Renal cortex interstitium (tissue), 15 donors: ENCODE measurements at places on chromosomes 7 and 10.

- DNase-seq, result no peak
Observed at GRCh38 chr10:78596556-78596955, 472.2 kb upstream of the ZMIZ1 start.

DNA sequence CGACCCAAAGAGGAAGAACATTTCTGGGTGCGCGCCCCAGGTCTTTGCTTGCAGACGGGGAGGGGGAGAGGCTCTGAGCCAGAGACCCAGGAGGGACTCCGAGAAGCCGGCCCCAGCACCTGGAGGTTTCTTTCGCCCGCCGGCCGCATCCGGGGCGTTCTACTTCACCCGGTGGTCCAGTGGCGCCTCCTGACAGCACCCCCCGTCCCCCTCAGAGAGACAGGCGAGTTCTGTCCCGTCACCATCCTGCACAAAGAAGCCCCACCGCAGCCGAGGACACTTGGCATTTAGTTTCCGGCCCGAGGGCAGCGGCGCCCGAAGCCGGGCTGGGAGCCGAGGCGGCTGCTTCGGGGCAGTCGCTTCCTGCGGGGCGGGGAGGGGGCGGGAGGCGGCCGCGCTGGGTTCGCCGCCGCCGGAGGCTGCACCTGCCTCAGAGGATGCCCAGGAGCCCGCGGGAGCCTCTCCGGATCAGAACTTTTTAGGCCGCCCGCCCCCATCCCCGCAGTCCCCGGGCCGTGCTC, at the start of gene TMEM178B:
Gene TMEM178B (plus strand): TSS at position 424 of the 521 bp plus-strand sequence.
- DNase-seq, result no peak

DNA sequence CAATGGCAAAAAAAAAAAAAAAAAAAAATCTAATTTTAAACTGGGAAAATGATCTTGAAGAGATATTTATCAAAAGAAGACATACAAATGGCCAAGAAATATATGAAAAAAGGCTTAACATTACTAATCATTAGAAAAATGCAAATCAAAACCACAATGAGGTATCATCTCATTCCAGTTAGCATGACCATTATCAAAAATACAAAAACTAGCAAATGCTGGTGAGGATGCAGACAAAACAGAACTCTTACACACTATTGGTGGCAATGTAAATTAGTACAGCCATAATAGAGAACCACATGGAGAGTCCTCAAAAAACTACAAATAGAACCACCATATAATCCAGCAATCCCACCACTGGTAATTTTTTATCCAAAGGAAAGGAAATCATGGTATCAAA, 489.6 kb downstream of the TNS3 start:
- DNase-seq, result no peak

DNA sequence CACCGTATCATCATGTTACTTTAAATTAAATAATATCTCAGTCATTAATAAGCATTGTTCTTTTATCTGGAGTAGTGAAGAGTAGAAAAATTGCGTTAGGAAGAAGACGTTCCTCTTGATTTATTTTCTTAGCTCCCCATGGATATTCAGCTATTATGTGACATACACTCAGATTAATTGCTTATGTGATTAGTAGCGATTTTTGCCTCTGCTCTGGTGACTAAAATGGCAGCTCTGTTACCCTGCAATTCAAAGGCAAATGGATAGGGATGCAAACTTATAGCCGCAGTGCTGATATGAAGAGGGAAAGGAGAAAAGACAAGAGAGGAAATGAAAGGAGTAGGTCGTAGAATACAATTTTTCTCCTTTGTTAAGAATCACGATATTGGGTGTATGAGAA, 188.4 kb upstream of the MALRD1 start:
- no peak for DNase-seq

DNA sequence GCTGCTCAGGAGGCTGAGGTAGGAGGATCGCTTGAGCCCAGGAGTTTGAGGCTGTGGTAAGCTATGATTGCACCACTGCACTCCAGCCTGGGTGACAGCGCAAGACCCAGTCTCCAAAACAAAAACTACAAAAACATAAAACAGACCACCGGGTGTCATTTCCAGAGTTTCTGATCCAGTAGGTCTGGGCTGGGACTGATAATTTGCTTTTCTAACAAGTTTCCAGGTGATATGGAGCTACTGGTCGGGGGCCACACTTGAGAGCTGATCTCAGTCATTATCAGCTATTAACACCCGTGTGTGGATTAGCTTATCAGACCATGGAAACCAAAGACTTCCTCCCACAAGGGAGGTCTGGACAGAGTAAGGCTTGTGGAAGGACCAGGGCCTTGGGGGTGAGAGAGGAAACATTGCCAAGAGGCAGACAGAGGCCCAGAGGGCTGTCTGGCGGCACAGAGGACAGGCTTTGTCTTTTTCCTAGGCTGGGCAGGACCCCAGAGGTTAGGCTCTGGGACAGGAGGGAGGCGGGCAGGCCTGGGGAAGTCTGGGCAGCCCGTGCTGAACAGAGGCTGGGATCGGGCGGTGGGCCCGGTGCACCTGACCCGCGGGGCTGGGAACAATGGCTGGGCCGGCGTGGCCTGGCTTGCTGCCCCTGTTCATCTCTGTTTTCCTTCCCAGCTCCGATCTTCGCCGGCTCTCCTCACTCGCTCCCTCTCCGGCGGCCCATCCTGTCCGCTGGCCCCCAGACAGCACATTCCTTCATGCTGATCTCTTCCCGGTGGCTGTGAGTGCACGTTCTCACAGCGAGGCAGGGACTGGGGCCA, 25.2 kb downstream of the TMEM270 start:
- DNase-seq, result no peak

- DNase-seq, result no peak
Observed at GRCh38 chr10:119449760-119450461, 92.6 kb downstream of the RGS10 start.
